ENCODE measurements at places on chromosomes 11 and 22.

DNA sequence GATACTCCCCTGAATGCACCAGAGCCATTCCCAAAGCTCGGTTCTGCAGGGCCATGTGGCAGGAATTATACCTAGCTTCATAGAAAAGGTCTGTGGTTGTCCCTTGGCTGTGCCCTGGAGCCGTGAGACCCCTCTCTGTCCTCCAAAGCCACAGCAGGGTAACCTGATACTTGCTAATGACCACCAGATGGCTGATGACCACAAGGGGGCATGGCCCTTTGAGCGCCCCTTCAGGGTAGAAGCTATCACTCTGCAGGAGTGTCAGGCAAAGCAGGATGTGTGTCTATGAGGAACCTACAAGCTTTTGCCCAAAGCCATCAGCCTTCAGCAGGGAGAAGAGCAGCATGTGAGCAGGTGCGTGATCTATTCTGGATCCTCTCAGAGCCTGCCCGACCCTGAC lies 95.3 kb downstream of the NTM start:
- DNase-seq = no peak

GRCh38 chr11:66881927-66882452 lies 25.1 kb downstream of the LRFN4 start:
- DNase-seq = no peak

GRCh38 chr11:126307706-126308105 lies 3.8 kb downstream of the DCPS start:
- peak; percentile 48 for DNase-seq

DNA sequence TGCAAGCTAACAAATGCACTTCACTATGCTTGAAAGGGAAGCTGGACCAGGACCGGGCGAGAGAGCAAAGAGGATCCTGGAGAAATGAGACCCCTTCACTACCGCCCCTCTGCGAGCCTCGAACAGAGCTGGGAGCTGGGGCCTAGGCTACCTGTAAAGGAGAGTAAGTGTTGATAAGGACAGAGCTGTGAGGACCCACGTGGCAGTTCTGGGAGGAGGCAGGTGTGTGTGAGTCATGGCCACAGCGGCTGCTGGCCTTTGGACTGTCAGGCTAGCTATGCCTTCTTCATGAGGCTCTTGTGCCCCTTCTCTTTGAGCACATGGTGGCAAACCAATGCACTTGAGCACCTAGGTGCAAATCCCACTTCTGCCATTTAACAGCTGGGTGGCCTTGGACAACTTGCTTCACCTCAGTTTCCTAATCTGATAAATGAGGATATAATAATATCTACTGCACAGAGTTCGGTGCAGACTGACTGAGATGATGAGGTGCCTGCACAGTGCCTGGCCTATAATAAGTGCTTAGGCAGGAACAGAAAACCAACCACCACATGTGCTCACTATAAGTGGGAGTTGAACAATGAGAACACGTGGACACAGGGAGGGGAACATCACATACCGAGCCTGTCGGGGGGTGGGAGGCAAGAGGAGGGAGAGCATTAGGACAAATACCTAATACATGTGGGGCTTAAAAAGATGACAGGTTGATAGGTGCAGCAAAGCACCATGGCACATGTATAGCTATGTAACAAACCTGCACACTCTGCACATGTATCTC lies 35.3 kb upstream of the KCNJ11 start:
- DNase-seq = no peak
